CD4-positive, alpha-beta T cell (primary cell): ENCODE measurements at places on chromosomes 2 and 18.

GRCh38 chr2:224883172-224883516 lies 159.1 kb downstream of the DOCK10 start:
- no peak for DNase-seq

DNA sequence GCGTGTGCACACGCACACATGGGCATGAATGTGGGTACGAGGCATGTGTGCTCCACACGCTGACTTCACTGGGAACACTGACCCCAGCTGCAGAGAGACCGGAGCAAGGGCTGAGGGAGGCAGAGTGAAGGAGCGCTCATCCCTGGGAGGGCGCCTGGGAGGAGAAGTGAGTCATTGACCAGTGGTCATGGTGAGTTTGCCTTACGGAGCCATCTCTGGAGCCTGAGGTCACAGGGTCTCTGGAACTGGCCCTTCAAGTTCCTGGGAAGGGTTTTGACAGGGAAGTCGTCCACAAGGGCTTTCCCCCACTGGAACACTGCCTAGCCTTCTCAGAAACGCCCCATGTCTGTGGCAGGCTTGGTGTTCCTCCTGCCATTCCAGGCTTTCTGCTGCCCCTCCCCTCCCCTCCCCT lies 14.3 kb upstream of the TMEM185B start:
- DNase-seq, result no peak

- DNase-seq, result no peak
These were observed 106.1 kb downstream of the UGGT1 start for GRCh38 chr2:128197059-128197458.

GRCh38 chr2:21361957-21362486 lies 238.3 kb downstream of the TDRD15 start:
- DNase-seq, result no peak

GRCh38 chr2:203033395-203033794 lies 18.7 kb downstream of the NBEAL1 start:
- DNase-seq, result no peak

GRCh38 chr2:237259201-237259600 lies 154.8 kb downstream of the COL6A3 start:
- DNase-seq, result no peak
